ENCODE measurements at places on chromosomes 6 and 20.

DNA sequence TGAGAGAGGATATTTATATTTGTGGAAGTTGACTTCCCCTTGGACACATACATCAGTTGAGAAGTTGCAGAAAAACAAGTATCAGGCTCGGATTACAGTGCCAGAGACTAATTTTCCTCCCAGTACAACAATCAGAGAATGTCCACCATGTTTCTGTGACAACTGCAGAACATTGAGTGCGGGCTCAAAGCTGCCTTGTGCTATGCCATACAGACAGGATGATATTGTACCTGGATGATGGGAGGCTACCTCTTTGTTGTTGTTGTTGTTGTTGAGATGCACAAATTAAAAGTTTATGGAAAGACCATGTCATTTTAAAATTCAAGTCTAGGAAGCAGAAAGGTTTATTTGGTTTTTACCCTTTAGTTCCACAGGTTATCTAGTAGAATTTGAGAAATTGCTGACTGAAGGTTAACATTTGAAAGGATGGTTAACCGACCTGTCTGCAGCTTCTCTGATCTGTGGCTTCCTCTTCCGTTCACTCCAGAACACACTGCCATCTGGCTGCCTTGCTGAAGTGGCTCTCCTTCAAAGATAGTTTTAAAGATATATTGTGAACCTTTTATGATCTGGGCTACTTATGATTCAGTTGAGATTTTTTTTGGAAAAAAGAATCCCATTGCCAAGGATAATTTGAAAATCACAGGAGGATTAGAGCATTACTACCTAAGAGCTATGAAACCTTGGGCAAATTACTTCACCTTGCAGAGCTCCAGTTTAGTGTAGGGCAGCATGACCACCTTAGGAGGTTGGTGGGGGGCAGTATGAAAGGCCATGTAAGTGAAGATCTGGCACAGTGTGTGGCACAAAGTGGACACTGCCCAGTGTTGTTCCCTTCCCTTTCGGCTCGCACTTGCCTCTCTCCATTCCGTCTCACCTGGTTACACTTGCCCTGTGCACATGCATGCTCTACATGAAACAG is 15.9 kb downstream of the TMEM200A start:
- peak; percentile 59 for DNase-seq
- H3K27me3 ChIP-seq = no peaks in the 10 kb centered on the region
- H3K4me3 ChIP-seq = no peak overlapping the region
- peaks cover 23% of the 10 kb centered on the region for H3K4me1 ChIP-seq

GRCh38 chr20:8326191-8326590 is 194.1 kb downstream of the PLCB1 start:
- no peaks in the 10 kb centered on the region for H3K27me3 ChIP-seq
- no peak overlapping the region for H3K27ac ChIP-seq
- H3K4me1 ChIP-seq = no peaks in the 10 kb centered on the region
- H3K4me3 ChIP-seq = no peak overlapping the region

- no peaks in the 10 kb centered on the region for H3K36me3 ChIP-seq
- H3K27me3 ChIP-seq = peaks cover 15% of the 10 kb centered on the region
- H3K4me3 ChIP-seq = no peak overlapping the region
- DNase-seq = no peak
- no peak overlapping the region for H3K27ac ChIP-seq
Observed at GRCh38 chr6:17059022-17059421, 42.8 kb upstream of the STMND1 start.

DNA sequence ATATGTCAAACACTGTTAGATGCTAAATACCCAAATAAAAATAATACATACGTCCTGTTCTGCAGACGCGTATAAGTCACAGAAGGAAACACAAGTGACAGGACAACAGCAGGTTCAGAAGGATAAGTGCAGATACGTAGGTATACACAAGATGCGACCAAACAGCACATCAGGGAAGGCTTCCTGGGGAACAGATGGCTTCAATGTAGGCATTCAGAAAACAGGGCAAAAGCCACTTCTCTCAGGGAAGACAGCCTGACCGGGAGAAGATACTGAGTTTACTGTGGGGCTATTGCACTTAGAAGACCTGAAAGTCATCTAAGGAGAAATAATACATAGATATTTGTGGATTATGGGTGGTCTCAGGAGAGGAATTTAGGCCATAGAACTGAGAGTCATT is 1.9 kb downstream of the HLA-DPA1 start:
- peaks cover 49% of the 10 kb centered on the region for H3K4me1 ChIP-seq
- peak overlapping the region; percentile 86 for H3K4me3 ChIP-seq
- H3K27ac ChIP-seq = no peak overlapping the region
- H3K36me3 ChIP-seq = peaks cover 33% of the 10 kb centered on the region
- no peaks in the 10 kb centered on the region for H3K27me3 ChIP-seq
- DNase-seq = no peak

- DNase-seq = no peak
- H3K4me3 ChIP-seq = no peak overlapping the region
- no peaks in the 10 kb centered on the region for H3K4me1 ChIP-seq
- H3K27ac ChIP-seq = no peak overlapping the region
- peaks cover 43% of the 10 kb centered on the region for H3K36me3 ChIP-seq
Observed at GRCh38 chr20:33757046-33757445, 25.2 kb downstream of the ZNF341 start.

DNA sequence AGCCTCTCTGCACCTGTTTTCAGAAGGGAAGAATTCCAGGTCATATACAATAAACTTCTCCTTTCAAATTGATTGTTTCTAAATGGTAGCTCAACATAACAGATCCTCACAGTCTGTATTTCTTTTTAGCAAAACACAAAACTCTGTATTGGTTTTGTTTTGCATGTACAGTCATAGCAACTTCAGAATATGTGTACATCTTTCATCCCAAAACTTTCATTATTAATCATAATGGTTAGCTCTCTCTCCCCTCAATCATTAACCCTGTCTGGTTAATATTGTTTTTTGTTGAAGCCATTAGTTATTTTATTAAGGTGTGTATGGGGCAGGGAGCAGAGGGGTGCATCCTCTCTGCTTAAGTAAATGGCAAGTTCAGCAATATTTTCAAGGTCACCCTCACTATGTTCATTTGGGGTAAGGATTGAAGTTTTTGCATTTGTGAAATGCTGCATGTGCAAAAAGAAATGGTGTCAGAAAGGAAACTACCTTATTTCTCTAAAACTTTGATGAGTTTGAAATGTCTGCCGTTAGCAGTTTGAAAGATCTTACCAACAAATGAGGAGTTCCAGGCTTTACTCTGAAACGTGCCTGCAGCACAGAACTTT is 136.8 kb upstream of the BTBD3 start:
- no peaks in the 10 kb centered on the region for H3K27me3 ChIP-seq
- H3K36me3 ChIP-seq = no peaks in the 10 kb centered on the region
- no peak overlapping the region for H3K4me3 ChIP-seq
- no peak overlapping the region for H3K27ac ChIP-seq
- H3K4me1 ChIP-seq = no peaks in the 10 kb centered on the region

DNA sequence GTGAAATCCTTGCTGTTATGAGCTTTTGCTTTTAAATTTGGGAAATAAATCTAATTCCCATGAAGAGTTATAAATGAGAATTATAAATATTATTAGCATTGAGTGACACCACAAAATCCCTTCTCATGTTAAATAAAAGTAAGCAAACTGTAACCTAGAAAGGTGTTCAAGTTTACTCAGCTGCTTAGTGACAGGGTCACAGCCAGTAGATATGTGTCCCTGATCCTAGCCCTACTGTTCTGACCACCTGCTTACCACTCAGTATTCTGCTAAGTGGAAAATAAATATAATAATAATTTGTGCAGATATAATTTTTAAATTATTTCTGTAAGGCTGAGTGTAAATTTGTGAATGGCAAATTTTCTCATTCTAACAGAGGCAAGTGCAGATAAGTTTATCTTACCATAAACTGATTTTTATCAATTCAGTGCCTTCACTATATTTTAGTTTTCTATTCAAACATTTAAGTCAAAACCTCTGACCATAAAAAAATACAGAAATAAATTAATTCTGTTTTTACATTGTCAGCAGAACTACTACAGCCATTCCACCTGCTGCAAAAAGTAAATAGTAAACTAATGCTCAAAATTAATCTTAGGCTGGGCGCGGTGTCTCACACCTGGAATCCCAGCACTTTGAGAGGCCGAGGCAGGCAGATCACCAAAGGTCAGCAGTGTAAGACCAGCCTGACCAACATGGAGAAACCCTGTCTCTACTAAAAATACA is 118.2 kb downstream of the TENT5A start:
- H3K4me1 ChIP-seq = no peaks in the 10 kb centered on the region
- H3K4me3 ChIP-seq = no peak overlapping the region
- H3K27ac ChIP-seq = no peak overlapping the region
- H3K36me3 ChIP-seq = no peaks in the 10 kb centered on the region
- DNase-seq = no peak

- H3K27ac ChIP-seq = no peak overlapping the region
- H3K36me3 ChIP-seq = no peaks in the 10 kb centered on the region
- DNase-seq = no peak
- no peaks in the 10 kb centered on the region for H3K27me3 ChIP-seq
- H3K4me1 ChIP-seq = no peaks in the 10 kb centered on the region
- H3K4me3 ChIP-seq = no peak overlapping the region
Observed at GRCh38 chr6:91476000-91476399, 889.1 kb upstream of the MAP3K7 start.

DNA sequence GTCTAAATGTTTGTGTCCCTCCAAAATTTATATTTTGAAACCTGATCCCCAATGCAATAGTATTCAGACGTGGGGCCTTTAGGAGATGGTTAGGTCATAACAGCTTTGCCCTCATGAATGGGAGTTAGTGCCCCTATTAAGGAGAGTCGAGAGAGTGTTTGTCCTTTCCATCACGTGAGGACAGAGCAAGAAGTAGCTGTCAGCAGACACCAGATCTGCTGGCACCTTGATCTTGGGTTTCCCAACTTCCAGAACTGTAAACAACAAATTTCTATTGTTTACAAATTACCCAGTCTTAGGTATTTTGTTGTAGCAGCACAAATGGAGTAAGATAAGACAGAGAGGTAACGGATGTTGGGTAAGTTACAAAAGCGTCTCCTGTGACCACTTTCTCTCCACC is 46.6 kb downstream of the FAM50B start:
- H3K27ac ChIP-seq = no peak overlapping the region
- no peaks in the 10 kb centered on the region for H3K36me3 ChIP-seq
- H3K4me1 ChIP-seq = no peaks in the 10 kb centered on the region

DNA sequence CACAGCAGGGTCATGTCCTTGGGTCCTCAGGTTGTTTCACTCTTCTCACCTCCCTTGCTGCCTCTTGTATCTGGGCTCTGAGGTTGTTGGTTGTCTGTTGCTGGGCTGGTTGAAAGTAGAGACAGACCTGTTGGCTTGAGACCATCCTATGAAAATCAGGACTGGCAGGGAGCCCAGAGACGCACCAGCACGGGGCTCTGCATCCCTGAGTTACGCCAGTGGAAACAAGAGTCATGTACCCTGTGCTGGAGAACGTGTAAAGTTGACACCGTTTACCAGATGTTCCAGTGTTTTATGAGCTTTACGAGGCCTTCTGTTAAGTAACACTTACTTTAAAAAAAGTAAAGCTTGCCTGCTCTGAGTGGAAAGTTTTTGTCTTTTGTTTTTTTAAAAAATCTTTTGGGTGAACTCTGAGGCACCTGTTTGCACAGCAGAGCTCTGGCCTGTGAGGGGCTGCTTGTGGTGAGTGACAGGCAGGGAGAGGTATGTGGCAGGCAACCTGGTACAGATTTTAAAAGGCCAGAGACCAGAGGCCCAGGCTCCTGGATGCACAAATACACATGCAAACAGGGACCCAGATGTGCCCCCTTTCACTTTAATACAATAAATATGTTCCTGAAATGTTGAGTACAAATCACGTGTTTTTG is 260.0 kb upstream of the SUPT3H start:
- DNase-seq = no peak
- no peaks in the 10 kb centered on the region for H3K36me3 ChIP-seq
- H3K4me1 ChIP-seq = peaks cover 9% of the 10 kb centered on the region
- H3K27me3 ChIP-seq = no peaks in the 10 kb centered on the region
- H3K4me3 ChIP-seq = no peak overlapping the region

- peaks cover 16% of the 10 kb centered on the region for H3K36me3 ChIP-seq
- no peaks in the 10 kb centered on the region for H3K4me1 ChIP-seq
- H3K27me3 ChIP-seq = peaks cover 92% of the 10 kb centered on the region
Observed at GRCh38 chr6:10391299-10391630, 23.6 kb downstream of the TFAP2A start.

DNA sequence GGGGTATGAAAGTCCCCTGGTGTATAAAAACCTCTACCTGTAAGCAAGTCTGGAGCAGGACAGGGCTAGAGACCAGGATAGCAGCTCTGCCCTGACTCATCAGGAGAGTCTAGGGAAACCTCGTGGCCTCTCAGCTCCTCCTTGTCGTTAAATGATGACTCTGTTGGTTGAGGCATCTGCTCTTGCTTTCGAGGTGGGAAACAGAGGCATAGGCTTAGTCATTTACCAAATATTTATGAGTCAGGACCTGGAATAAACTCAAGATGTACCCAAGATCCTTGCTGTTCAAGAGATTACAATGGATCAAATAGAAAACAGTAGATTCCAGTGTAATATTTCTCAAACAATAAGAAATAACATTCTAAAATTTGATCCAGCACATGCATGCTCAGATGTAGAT is 5.5 kb downstream of the MANBAL start:
- peaks cover 57% of the 10 kb centered on the region for H3K4me1 ChIP-seq
- H3K27ac ChIP-seq = no peak overlapping the region

DNA sequence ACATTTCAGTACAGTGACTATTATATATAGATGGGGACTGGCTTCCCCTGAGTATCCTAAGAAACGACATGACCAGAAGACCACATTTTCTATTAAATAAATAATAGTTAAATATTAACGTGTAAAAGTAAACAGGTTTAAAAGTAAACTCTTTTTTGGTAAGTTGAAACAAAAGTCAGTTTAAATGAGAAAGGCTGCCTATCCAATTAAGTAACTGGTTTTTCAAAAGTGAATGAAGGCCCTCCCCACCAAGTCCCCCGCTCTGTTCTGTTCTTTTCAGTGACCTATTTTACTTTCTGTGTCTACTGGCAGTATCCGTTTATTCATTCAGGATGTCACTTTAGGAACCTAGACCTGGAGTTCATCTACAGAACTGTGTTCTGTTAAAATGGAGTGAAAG is 32.0 kb downstream of the QKI start:
- no peak for DNase-seq
- H3K27me3 ChIP-seq = no peaks in the 10 kb centered on the region
- H3K4me3 ChIP-seq = no peak overlapping the region
- no peak overlapping the region for H3K27ac ChIP-seq
- H3K36me3 ChIP-seq = peaks cover 4% of the 10 kb centered on the region

- H3K36me3 ChIP-seq = peaks cover 5% of the 10 kb centered on the region
- peaks cover 29% of the 10 kb centered on the region for H3K4me1 ChIP-seq
- peaks cover 70% of the 10 kb centered on the region for H3K27me3 ChIP-seq
- peak; percentile 68 for DNase-seq
- peak overlapping the region; percentile 25 for H3K27ac ChIP-seq
- H3K4me3 ChIP-seq = peak overlapping the region; percentile 70
Observed at GRCh38 chr6:32148289-32149091, 3.2 kb downstream of the PRRT1 start.

DNA sequence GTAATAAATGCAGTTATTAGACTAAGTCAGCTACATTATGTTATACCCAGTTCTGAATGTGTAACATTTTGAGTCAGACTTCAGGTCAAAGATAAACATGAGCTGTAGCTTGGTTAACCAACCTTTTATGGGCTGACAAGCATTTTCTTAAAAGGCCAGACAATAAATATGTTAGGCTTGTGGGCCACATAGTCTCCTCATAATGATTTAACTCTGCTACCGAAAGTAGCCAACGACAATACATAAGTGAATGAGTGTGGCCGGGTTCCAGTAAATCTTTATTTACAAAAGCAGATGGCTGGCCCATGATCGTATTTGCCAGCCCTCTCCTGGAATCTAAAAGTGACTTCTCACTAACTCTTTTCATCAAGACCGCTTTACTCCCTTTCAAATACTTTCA is 49.9 kb downstream of the ATG5 start:
- peaks cover 20% of the 10 kb centered on the region for H3K36me3 ChIP-seq
- no peak overlapping the region for H3K4me3 ChIP-seq
- no peak overlapping the region for H3K27ac ChIP-seq
- H3K27me3 ChIP-seq = no peaks in the 10 kb centered on the region
